ENCODE measurements at places on chromosomes 3 and 15.

DNA sequence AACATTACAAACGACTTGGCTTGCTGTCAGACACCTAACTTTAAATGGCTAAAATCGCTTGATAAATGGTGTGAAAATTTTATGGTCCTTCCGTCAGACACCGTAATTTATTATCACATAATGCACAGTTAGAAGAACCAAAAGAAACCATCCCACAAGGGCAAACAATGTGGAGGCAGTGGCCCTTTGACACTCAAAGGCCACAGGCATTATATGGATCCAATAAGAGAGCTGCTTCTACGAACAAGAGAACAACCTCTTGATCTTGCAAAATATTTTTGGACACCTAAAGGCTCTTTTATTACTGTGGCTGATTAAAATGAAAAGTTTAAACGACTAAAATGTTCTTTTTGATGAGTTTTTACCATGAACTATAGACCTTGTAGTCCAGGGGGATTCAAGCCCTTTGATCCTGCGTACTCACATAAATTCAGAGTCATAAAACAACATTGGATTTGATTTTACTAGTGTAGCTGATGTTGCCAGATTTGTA is 202.8 kb downstream of the FMN1 start:
- DNase-seq: no peak

GRCh38 chr3:139364549-139364948 is 20.7 kb downstream of the MRPS22 start:
- no peak for DNase-seq

GRCh38 chr3:170692720-170693119 is 106.8 kb upstream of the SLC7A14 start:
- DNase-seq: no peak

DNA sequence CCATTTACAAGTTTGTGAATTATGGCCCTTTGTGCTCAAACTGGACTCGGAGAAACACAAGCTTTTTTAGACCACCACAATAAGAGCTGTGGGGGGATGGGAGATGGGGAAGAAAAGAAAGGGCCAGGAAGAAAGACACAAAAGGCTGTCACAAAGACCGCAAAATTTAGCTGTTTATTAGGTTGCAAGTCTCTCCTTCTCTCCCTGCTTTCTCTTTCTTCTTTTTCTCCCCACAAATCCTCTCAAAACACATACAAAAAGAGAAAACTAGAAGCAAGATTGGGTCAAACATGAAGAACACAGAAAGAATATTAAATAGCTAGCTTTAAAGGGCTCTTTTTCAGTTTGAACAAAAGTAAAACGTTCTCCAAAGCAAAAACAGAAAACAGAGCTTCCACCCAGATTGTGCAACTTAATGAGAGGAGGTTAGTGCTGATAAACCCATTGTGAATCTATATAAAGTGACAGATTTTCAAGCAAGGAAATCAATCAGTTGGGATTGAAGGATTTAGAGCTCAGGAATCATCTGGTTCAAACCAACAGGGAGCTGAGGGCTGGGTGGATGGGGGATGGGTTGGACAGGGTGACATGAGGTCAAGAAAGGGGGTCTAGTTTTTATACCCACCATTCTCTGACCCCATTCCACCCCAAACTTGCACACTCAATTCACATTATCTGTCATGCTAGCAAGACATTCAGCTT is 87.3 kb downstream of the DHX30 start:
- no peak for DNase-seq

DNA sequence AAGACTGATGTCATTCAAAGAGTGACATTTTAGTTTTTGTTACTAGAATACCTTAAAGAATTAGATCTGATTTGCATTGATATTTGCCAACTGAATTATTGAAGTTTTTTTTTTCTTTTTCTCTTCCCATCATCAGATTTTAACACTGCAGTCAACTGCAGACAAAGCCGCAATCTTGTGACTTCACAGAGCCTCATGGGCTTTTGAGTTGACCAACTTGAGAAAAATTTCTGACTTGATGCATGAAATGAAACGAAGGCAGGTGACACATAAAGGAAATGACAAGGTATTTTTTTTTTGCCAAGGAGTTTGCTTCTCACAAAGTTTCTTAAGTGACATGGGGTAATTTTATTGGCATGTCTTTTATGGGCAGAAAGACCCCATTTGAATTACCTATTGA is 383.7 kb downstream of the GAP43 start:
- DNase-seq: no peak

DNA sequence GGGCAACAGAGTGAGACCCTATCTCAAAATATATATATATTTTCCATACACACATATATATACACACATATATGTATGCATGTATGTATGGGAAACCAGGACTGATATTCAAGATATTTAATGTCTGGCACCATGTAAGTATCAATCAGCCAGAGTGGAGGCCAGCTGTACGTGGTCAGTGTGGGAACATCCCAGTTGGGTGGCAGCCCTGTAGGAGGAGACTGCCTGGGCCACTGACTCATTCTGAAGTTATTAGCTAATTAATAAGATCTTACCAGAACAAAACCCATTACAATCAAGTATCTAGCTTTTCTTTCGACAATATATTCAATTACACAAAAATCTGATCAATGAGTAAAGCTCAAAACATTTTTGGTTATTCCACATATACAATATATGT is 85.1 kb upstream of the OCA2 start:
- DNase-seq: no peak

GRCh38 chr3:145457825-145458552 is 703.0 kb downstream of the PLOD2 start:
- no peak for DNase-seq

GRCh38 chr15:60362321-60363086 is 35.3 kb downstream of the ANXA2 start:
- no peak for DNase-seq

DNA sequence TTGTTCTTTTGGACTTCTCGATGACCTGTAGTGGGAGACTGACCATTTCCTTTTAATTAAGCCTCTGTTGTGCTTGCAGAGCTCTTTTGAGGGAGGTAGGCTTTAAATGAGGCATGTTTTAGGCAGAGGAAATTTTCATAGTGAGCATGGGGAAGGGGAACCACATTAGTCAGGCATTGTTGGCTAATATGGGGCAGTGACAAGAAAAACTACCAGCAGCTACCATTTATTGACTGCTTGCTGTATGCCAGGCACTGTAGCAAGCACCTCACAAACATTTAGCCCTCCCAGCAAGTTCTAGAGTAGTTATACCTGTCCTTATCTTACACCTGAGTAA is 10.9 kb downstream of the ATG7 start:
- no peak for DNase-seq

GRCh38 chr3:128226795-128227395 is 73.6 kb downstream of the EEFSEC start:
- no peak for DNase-seq

GRCh38 chr3:119643528-119643927 is 16.9 kb downstream of the POPDC2 start:
- DNase-seq: no peak

- no peak for DNase-seq
These were observed 467.4 kb downstream of the GRM7 start for GRCh38 chr3:7328339-7328738.

DNA sequence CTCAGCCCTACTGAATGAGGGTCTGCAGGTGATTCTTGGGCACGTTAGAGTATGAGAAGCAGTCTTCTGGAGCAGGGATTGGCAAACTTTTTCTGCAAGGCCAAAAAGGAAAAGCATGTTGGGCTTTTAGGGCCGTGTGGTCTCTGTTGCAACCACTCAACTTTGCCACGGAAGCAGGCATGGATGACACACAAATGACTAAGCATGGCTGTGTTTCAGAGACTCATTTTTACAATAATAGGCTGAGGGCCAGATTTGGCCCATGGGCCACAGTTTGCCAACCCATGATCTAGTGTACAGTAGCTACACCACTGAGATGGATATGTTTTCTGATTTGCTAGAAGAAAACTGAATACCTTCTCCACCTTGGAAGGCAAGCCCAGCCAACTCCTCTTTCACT is 66.1 kb upstream of the PRICKLE2 start:
- DNase-seq: no peak

DNA sequence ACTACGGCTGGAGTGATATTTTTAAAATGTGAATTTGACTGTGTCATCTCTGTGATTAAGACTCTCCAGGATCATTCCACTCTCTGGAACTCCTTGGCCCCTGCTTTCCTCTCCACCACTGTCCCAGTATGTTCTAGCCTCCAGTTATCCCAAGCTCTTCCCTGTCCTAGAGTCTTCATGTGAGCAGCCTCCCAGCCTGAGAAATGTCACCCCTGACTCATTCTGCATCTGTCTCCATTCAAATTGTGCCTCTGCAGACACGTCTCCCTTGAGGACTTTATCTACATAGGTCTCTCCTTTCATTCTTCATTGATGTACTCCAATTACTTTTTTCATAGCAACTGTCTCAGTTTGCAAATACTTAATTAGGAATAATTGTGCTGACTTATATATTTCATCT is 317.7 kb upstream of the ADAMTS9 start:
- no peak for DNase-seq

DNA sequence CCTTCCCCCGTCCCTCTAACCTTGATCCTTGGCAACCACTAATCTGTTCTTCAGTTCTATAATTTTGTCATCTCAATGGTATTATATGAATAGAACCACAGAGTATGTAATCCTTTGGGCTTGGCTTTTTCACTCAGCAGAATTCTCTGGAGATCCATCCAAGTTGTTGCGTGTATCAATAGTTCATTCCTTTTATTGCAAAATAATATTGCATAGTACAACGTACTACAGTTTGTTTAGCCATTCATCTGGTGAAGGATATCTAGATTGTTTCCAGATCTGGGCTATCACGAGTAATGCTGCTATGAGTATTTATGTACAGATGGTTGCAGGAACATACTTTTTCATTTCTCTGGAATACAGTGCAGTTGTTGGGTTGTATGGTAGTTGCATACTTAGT is 76.2 kb downstream of the PLXNA1 start:
- no peak for DNase-seq

- DNase-seq: no peak
These were observed 332.1 kb downstream of the MCTP2 start for GRCh38 chr15:94563456-94563855.

DNA sequence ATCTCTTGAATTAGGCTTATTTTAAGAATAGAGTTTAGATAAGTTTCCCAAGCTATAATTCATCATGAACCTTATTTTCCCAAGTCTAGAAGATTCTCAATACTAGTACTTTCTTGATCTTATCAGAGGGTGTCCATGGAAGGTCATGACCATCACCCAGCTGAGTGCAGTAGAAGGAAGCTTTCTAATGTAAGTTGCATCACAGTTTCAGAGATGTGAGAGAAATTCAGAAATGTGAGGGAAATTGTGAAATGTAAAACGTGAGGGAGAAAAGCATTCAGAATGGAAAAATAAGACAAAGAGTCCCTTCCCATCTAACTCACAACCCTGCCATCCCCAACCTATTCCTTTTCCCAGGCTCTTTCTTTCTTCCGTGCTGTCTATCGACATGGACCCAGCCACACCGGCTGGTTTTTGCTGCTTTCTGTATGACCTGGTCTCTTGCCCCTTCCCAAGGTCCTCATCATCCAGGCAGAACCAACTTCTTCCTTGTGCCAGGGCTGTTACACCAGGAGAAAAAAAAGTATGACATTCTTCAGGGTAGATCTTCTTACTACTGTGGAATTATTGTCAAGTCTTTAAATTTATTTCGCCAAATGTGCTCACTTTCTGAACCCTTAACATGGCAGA is 6.7 kb downstream of the CAPN3 start:
- no peak for DNase-seq

DNA sequence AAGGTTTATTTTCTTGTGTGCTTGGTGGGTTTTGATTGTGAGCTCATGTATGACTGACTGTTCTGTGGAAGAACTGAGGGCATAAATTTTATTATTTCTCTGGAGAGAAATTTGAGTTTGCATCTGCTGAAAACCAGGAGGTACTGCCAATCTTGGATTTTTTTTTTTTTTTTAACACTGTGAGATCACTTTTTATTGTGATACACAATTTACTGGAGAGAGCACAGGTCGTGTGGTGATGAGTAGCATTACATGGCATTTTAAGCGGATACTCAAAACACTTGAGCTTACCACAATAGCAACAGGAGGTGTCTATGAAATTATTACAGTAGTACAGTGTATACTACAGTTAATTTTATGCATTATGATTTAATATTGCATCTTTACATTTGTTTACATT is 237.4 kb downstream of the MFSD1 start:
- no peak for DNase-seq
